ENCODE measurements at places on chromosomes 2 and 18. TPM values are rescaled to one million over a fixed set of nuclear protein-coding genes. Genes with fewer than 3 reads are reported as not detected.

DNA sequence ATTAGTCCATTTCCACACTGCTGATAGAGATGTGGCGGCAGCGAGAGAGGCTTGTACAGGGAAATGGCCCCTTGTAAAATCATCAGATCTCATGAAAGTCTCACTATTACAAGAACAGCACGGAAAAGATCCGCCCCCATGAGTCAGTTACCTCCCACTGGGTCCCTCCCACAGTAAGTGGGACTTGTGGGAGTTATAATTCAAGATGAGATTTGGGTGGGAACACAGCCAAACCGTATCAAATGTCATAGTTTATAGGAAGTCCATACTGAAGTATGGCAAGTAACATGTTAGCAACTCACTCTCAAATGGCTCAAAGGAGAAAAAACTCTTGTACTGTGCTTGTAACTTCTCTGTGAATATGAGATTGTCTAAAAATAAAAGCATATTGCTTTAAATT is 56.1 kb downstream of the FARP2 start:
- H3K4me1 ChIP-seq = peaks cover 5% of the 10 kb centered on the region
- no peaks in the 10 kb centered on the region for H3K27me3 ChIP-seq
- H3K4me3 ChIP-seq = no peak overlapping the region
- H3K36me3 ChIP-seq = peaks cover 36% of the 10 kb centered on the region
- no peak overlapping the region for H3K27ac ChIP-seq

- no peaks in the 10 kb centered on the region for H3K27me3 ChIP-seq
- no peak for DNase-seq
- no peak overlapping the region for H3K27ac ChIP-seq
- no peak overlapping the region for H3K4me3 ChIP-seq
These were observed 111.9 kb downstream of the KCNF1 start for GRCh38 chr2:11023326-11024258.

The VIT gene
- total RNA-seq = not detected

The CD8A gene
- total RNA-seq = 3.0 TPM
